ENCODE measurements at places on chromosomes 3 and 15. TPM values are rescaled to one million over a fixed set of nuclear protein-coding genes. Genes with fewer than 3 reads are reported as not detected.

GRCh38 chr15:37019479-37020433 lies 80.6 kb downstream of the MEIS2 start:
- no peak for DNase-seq

DNA sequence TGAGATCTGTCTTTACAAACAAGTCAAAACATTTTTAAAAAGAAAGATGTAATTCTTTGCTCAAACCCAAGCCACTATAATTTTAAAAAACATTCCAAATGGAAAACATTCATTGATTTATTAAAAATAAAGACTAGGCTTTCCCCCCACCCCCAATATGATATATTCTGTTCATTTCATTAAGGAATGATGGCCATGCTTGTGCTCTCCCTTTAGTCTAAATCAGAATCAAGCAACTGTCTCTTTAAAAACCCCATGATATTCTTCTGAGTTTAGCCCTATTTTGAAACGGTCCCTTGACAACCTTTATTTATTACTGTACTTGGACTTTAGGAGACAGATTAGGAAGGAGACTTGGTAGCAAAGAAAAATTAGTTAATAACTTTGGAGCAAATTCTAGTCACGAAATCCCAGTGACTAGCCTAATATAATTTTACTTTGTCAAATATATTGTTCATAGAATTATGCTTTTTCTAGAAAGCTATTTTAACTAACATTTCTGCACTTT lies 38.4 kb downstream of the TSC22D2 start:
- no peak for DNase-seq

DNA sequence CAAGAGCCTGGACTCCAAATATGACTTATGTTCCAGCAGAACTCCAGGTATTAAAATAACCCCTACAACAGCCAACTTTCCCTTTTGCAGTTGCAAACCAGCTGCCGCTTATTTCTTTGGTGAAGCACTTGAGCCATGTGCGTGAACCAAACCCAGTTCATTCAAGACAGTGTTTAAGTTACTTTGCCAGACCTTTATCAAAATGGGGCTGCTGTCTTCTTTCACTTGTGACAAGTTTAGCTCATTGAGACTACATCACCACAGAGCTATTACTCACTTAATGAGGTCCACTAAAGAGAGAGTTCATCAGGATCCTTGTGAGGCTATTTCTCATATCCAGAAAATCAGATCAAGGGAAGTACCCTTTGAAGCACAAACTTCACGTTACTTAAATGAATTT lies 2.4 kb upstream of the XRN1 start:
- no peak for DNase-seq

- DNase-seq, result no peak
Observed at GRCh38 chr3:123518892-123519485, 65.9 kb downstream of the HACD2 start.

DNA sequence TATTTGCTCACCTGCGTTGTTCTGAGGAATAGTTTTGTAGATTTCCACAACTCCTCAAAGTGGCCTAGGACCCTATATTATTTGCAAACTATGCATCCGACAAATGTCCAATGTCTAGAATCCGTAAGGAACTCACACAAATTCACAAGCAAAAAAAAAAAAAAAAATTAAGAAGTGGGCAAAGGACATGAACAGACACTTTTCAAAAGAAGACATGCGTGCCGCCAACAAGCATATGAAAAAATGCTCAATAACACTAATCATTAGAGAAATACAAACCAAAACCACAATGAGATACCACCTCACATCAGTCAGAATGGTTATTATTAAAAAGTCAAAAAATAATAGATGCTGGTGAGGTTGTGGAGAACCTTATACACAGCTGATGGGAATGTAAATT lies 398.5 kb upstream of the PROK2 start:
- DNase-seq, result no peak

- DNase-seq, result no peak
Observed at GRCh38 chr3:132405609-132406299, 11.5 kb upstream of the DNAJC13 start.

GRCh38 chr15:70385711-70386110 lies 288.0 kb upstream of the TLE3 start:
- no peak for DNase-seq

- no peak for DNase-seq
Observed at GRCh38 chr3:112873632-112874031, 27.0 kb upstream of the CD200R1L start.

The HESX1 gene
- 0.66 TPM for total RNA-seq

The MESP2 gene
- 0.64 TPM for total RNA-seq

The SCAMP5 gene
- total RNA-seq, result 4.5 TPM

The P3H2 gene
- total RNA-seq, result 12.3 TPM

The GRM2 gene
- total RNA-seq, result not detected
